ENCODE measurements at places on chromosomes 16 and 17.

- no peak for DNase-seq
These were observed 67.4 kb upstream of the SOX9 start for GRCh38 chr17:72053449-72053848.

- DNase-seq: no peak
These were observed 11.1 kb downstream of the NR1D1 start for GRCh38 chr17:40089077-40089895.

DNA sequence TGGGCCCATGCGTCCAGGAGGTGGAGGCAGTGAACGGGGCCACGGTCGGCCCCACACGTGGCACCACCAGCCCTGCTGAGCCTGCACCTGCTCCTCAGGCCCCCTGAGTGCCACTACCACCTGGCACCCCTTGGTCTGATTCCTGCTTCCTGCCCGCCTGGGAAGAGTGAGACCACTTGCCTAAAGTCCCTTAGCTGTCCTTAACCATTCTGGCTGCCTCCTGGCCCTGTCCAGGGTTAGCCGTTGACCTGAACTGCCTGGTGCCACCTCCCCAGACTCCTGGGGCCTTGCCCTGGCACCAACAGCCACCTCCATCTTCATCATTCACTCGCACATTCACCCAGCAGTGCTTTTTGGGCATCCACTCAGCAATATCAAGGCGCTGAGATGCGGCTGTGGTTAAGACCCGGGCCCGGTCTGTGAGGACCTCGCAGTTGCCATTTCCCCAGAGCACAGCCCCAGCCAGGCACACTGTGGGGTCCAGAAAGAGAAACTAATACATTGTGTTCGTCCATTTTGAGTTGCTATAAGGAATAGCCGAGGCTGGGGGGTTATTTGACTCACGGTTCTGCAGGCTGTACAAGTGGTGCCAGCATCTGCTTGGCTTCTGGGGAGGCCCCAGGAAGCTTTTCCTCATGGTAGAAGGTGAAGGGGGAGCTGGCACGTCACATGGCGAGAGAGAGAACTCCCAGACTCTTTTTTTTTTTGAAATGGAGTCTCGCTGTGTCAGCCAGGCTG lies 318.4 kb downstream of the SEC14L1 start:
- no peak for DNase-seq

DNA sequence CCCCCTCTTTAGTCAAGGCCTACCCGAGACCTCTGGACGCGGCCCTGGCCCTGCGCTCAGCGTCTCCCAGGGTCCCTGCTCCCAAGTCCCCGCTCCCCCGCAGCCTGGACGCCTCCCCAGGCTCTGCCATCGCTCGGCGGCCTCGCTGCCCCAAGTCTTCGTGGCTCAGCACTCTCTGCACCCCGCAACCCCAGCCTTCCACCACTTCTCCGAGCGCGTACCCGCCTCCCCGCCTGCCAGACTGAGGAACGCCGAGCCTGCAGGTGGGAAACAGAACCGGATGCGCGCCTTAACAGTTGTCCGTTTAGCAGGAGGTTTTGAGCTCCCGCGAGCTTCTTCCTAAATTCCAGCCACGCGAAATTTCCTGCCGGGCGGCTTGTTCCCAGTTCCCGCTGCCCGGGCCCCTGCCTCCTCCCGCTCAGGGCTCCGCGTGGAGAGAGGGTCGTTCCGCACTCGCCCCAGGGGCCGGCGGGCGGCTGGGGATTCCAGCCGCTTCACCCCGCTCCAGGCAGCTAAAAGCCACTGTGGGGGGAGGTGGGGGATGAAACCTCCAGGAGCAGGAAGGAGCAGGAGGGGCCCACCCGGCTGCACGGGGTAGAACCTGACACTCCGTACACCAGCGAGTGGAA lies 87.7 kb downstream of the KCNJ12 start:
- DNase-seq: no peak

GRCh38 chr16:22278441-22279230 lies 18.6 kb upstream of the POLR3E start:
- no peak for DNase-seq

DNA sequence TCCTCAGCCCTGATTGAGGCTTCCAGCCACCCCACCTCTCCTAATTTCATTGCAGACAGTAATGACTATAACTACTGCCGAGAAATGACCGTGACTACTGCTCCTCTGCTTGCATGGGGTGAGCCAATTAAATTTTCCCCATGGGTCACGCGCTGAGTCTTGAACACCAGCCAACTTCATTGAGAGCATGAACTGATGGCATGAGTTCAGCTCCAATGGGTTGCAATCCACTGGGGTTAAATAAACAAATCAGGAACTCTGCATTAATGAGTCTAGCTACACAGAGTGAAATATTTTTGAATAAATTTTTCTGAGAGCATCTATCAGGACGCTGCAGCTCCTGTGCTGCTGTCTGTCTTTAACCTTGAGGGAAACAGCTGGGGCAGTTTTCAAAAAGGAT lies 61.6 kb upstream of the CLEC3A start:
- no peak for DNase-seq

- no peak for DNase-seq
These were observed 140.6 kb downstream of the MAP2K6 start for GRCh38 chr17:69555056-69555455.

- DNase-seq: no peak
These were observed 136.7 kb upstream of the HS3ST2 start for GRCh38 chr16:22677024-22677830.

- DNase-seq: no peak
These were observed 200.5 kb upstream of the NLRP1 start for GRCh38 chr17:5784791-5785190.

DNA sequence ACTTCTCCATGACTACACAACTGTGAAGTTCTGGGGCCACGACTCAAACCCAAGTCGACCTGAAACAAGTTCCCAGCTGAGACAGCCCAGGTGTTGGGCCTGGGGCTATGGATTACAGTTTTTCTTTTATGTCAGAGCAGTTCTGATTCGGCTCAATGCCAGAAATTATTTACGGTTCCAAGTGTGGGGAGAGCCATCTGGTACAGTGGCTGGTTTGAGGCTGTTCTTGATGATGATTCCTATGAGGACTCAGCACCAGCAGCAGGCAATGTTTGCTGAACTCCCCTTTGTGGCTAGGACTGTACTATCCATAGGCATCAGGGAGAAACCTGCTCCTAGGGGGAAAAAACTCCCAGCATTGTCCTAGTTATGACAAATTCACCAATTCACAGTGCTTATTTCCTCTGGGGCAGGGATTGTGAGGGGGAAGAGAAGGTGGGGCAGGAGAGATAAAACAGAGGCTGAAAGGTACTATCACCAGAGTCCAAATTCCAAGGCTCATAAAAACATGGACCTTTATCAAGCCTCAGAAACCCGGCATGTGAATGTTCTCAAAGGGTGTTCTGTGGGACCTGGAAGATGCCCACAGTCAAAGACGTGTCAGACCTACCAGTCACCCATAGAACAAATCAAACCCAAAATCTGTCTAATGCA lies 18.2 kb upstream of the CMTM4 start:
- no peak for DNase-seq

- no peak for DNase-seq
These were observed 238.8 kb downstream of the MRTFB start for GRCh38 chr16:14309906-14310305.

- no peak for DNase-seq
These were observed 178.3 kb downstream of the CDK5R1 start for GRCh38 chr17:32664936-32665583.

DNA sequence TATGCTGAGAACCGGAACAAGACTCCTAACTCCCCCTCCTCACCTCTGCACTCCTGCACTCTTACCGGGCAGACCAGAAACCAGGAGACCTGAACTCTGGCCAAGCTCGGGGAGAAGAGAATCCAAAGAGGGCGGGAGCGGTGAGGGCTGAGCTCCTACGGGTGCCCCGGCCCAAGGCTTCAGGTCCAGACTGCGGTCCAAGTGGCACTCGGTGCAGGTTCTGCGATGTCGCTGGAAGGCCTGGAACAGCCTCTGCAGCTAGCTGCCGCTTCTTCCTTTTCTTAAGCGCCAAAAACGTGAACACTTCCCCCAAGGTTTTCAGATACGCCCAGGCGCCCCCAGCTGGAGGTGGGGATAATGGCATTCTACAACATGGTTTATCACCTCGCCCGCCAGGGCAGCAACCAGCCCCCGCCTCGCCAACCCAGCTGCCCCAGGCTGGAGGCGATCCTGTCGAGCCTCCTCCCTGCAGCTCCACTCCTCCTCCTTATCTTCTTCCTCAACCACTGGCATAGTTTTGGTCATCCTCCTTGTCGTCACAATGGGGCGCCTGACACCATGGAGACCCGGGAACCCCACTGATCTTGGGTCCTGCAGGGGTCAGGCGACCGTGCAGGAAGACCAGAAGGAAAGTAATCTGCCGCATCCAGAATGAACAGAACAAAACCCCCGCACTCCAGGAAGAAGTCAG lies 1735.9 kb downstream of the TP53TG3F start:
- no peak for DNase-seq

GRCh38 chr17:12438813-12439586 lies 226.7 kb upstream of the MYOCD start:
- no peak for DNase-seq

GRCh38 chr17:50533720-50534148 lies 1.2 kb downstream of the EPN3 start:
- DNase-seq: no peak

DNA sequence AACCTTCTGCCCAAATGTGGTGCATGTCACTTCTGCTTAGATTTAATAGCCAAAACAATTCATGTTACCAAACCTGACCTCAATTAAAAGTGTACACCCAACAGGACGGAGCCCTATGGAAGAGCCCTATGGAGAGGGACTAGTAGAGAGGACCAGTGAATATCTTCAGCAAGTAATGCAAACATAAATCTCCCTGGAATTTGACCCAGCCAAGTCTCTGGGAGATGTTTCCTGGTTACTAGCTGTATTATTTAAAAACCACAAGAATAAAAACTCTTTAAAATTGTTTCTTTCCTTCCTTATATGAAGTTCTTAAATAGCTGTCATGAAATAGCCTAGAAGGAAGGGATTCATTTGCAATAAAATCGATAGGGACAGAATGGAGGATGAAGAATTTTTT lies 255.8 kb downstream of the CDH11 start:
- no peak for DNase-seq

- DNase-seq: no peak
These were observed 11.7 kb upstream of the CPPED1 start for GRCh38 chr16:12815361-12815760.

GRCh38 chr17:11493936-11494335 lies 104.3 kb upstream of the DNAH9 start:
- DNase-seq: no peak

- no peak for DNase-seq
These were observed 18.1 kb upstream of the ABCA8 start for GRCh38 chr17:68973098-68973846.

GRCh38 chr17:46059486-46059885 lies 60.4 kb downstream of the STH start:
- DNase-seq: no peak

DNA sequence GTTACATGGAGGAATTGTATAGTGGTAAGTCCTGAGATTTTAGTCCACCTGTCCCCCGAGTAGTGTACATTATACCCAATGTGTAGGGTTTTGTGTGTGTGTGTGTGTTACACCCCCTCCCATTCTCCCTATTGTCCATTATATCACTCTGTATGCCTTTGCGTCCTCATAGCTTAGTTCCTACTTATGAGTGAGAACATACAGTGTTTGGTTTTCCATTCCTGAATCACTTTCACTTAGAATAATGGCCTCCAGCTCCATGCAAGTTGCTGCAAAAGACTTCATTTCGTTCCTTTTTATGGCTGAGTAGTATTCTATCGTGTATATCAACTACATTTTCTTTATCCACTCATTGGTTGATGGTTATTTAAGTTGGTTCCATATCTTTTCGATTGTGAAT lies 635 bp upstream of the FA2H start:
- DNase-seq: no peak

GRCh38 chr17:69579961-69580677 lies 165.6 kb downstream of the MAP2K6 start:
- no peak for DNase-seq

GRCh38 chr16:86145669-86146068 lies 246.7 kb downstream of the IRF8 start:
- DNase-seq: no peak

DNA sequence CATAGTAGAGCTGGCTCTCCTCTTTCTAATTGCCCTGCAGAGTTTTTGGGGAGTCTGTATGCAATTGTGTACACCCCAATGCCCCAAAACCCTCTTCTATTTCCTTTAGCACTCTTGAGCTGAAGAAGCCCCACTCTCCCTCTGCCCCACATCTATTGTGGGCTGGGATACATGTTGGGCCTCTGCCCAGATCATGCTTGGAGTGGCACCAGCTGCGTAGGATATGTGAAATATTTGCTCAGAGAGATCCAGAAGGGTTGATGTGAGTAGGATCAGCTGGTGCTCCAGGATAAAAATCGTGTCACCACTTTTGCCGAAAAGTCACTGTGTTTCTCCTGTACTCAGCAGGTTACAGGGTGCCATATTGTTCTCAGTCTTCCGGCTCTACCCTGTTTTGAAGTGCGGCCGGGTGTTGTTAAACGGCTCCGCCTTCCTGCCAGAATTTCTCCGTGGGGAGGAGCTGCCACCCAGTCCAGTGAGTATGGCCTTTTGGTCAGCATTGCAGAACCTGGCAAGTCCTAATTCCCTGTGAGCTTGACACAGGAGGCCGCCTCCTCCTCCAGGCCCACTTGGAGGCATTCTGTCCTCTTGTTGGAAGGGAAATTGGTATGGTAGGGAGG lies 664.5 kb downstream of the WWOX start:
- DNase-seq: no peak

DNA sequence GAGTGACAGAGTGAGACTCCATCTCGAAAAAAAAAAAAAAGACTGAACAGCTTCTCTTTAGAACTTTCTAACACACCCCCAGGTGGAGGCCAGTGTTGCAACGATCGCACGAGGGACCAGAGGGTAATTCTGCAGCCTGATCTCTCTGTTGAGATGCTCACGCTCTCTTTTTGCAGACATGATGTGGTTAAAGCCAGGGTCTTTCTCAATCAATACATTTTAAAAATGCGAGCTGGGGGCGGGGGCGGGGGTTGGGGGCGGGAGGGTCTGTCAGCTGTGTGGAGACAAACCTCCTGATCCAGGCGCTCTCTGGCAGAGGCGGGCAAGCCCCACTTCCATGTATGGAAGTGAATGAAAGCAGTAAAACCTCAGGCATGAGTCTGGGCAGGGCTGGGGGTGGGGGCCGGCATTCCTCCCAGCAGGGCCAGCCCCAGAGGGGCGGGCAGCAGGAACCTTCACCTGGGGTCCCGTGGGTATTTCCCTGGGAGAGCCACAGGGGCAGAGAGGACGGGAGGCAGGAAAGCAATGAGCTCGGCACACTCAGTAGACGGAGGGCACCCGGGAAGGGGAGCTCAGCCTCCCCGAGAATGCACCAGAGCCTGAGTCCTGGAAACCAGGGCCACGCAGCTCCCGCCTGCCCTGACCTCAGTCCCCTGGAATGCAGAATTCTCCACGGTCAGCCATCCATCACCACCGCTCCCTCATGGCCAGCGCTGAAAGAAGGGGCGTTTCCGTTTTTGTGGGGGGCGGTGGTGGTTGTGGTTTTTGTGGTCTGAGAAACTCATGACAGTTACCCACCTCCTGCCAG lies 28.0 kb downstream of the NXN start:
- no peak for DNase-seq

DNA sequence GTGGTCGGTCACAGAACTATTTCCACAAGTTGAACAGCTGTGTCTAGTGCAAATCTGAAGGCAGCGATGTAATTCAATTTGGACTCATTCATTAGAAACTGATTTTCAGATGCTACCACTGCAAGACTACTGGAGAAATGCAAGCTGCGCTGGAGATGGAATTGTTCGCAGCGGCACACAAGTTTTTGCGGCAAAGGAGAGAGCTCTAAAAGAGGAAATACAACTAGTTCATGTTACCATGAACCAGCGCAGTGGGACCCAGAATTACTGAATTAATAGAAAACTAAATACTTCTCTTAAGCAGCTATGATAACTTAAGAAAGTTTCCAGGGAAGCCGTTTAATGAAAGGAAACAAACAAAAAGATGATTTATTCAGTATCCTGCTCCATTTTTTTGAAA lies 1.9 kb downstream of the CREBBP start:
- no peak for DNase-seq

Measured in stimulated activated CD8-positive, alpha-beta memory T cell treated with anti-CD3 and anti-CD28 coated beads, Interleukin-2, amount 100 ng/mL, for 1 hour (primary cell).